ENCODE measurements at places on chromosomes 13 and 19.
A peak's percentile ranks its signal among the peaks of the same experiment; 100 is the strongest.

GRCh38 chr19:48252609-48253008, 3.1 kb downstream of the CARD8 start:
- DNase-seq = no peak

GRCh38 chr19:10797541-10798256, 38.3 kb downstream of the TMED1 start:
- DNase-seq = peak; percentile 88

- no peak for DNase-seq
These were observed 10.4 kb downstream of the ATP4B start for GRCh38 chr13:113647351-113648215.

DNA sequence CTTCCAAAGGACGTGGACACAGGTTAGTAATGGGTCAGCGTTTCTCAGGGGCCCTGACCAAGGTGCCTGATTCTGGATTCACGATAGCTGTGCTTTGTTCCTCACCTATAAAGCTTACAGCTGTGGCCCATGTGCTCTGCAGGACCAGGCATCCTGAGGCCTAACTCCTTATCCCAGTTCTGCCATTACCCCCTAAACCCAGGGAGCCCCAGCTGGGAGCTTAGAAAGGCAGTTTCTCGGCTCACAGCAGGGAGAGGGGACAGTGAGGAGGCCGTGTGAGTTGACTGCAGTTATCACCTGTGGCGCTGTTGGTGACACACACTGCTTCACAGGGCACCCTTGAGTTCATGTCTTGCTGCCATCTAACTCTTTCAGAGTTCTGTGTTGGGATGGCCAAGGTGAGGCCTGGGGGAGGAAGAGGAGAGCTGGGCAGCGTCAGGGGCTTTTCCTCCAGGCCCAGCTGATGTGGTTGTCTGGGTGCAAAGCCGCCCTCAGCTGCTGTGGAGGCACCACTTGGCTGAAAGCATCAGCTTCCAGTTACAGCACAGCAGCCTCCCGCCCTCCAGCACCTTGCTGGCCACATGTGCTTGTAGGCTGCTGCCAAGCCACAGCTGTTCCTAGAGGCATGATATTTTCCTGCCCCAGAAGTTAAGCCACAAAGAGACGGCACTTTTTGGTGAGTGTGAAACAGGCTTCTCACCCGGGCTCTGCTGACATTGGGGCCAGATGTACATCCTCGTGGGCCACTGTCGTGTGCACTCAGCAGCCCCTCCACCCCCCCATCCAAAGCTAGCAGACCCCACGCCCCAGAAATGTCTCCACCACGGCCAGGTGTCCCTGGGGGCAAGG, 99.6 kb upstream of the MCF2L start:
- DNase-seq = no peak

DNA sequence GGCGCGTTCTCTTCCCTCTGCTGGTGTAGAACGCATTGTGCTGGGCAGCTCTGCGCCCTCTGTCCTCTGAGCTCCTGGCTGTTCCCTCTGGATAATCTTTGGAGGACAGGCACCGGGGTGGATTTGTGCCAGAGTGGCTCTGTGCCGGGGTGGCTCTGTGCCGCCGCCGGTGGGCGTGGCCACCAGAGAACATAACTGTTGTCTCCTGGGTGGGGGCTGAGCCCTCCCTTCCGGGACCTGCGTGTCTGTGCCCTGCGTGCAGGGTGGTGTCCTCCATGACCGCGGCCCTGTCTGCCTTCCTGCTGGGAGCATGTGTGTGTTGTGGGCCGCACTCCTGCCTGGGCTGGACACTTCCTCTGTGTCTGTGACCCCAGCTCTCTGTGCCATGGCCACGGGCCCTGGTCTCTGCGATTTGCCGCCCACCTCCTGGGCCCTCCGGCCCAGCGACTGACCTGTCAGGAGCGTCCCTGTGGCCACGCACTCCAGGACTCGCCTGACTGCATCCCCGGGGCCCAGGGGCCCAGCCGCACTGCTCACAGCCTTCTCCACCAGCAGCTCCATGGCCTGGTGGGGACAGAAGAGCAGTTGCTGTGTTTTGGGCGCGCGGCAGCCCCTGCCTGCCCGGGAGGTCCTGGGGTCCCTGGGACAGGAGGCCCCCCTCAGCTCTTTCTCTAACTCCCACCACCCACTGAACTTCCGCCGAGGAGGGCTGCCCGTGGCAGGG, 22.4 kb upstream of the MATK start:
- no peak for DNase-seq

DNA sequence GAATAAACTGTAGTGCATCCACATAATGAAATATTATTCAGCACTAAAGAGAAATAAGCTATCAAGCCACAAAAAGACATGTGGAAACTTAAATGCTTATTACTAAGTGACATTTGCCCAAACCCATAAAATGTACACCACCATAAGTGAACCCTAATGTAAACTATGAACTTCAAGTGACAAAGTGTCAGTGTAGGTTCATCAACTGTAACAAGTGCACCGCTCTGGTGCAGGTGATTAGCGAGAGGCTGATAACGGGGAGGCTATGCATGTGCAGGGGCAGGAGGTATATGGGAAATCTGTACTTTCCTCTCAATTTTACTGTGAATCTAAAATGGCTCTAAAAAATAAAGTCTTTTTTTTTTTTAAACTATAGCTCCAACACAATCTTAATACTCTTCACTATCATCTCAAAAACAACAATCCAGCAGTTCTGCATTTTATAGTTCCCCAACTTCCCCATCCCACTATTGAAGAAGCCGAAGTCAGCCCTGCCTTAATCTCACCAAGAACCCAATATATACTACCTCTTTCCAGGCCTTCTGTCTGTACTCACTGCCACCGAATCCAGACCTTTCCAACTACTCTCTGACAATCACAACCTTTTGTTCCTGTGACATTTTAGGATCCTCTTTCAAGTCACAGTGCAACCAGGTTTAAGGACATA, 22.6 kb downstream of the ELF1 start:
- DNase-seq = no peak

Measured in CD4-positive, alpha-beta T cell treated with Interferon alpha-2 for 1 hour (primary cell).